Stimulated activated CD8-positive, alpha-beta memory T cell treated with anti-CD3 and anti-CD28 coated beads, Interleukin-15, amount 100 ng/mL, for 48 hours (primary cell): ENCODE measurements at places on chromosomes 2 and 18.

GRCh38 chr2:113083296-113083695 lies 15.5 kb downstream of the IL1F10 start:
- no peak for DNase-seq

- DNase-seq: no peak
These were observed 128.2 kb upstream of the DNAJC10 start for GRCh38 chr2:182587831-182588230.

DNA sequence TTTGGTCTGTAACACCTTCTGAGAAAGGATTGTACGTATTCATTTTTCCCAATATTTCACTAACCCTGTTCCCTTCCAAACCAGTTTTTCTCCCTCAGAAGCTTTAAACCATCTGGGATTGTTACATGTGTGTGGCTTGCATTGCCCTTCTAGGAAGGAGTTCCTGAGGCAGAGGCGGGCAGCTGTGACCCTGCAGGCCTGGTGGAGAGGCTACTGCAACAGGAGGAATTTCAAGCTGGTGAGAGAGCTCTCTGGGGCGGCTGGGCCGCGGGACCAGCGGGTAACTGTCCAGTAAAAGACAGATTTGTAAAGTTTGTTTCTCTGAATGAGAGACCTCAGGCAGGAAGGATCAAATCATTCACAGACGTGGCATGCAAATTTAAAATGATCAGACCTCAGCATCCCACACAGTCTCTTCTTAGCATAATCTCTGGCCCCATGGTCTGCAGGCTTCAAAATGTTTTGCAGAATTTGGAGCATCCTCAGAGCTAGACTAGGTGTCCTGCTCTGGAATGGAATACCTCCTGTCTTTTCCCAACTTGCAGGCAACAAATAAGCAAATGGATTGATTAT lies 40.2 kb upstream of the GPR17 start:
- no peak for DNase-seq

- DNase-seq: no peak
These were observed 1.4 kb downstream of the MBP start for GRCh38 chr18:77131100-77131651.

DNA sequence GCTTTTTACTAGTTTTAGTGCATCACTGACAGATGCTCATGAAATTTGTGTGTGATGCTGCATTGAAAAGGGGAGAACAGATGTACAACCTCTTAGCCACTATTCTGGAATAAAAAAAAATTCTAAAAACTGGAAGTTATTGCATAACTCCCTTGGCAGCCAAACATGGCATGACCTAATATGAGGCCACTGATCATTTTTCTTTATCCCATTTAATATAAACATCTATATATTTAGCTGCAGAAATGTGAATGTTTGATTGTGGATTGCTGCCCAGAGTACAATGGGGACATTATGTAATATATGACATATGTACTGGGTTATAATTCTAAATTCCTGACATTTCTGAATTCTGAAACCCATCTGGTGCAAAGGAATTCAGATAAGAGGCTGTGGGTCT lies 86.5 kb downstream of the CDCA7 start:
- DNase-seq: no peak

- DNase-seq: no peak
These were observed 29.3 kb upstream of the INHBB start for GRCh38 chr2:120316528-120317179.

DNA sequence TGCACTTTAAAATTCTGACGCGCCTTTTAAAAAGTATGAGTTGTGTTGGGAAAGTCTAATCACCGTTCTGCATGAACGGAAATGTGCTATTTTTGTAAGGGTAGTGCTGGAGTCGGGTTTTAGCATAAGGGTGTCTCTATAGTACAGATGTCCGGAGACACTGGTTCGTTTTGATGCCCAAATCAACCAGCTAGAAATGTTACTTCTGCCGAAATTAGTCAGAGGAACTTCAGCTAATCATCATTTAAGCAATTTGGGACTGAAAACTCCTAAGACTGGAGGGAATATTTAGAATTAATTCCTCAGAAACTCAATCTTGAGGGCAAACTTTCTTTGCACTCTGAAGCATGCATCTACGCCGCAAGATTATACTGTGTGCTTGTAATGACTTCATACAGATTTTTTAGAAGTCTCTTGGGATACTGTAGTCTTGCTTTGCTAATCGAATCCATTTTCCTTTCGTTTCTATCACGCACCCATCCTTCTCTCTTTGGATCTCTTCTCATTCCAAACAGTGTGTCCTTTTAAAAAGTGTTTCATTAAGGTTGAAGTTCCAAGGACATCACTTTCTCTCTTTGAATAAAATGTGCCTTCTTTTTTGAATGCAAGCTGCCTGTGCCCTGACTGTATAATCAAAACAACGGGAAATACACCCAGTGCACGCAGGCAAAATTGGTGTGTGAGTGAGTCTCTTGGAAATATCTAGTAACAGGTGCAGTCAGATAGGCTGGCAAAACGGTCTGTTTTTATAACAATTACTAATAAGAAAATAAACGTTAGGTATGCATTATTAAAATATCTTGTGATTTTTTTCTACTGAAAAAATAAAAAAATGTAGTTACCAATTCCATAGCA lies 270.9 kb upstream of the TCF4 start:
- no peak for DNase-seq

DNA sequence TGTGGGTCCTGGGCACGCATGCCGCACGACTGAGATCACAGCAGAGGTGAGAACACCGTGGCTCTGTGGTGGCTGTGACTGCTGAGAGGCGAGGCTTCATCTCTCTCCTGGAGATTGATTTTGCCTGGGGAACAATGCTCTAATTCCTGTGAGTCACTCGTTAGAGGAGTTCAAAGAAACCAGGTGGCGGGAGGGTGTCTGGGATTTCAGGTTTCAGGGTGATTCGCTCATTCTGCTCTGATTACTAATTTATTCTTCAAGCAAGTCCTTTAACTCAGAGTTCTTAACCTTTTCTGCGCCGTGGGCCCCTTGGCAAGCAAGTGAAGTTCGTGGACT lies 56.3 kb downstream of the GLI2 start:
- DNase-seq: no peak

DNA sequence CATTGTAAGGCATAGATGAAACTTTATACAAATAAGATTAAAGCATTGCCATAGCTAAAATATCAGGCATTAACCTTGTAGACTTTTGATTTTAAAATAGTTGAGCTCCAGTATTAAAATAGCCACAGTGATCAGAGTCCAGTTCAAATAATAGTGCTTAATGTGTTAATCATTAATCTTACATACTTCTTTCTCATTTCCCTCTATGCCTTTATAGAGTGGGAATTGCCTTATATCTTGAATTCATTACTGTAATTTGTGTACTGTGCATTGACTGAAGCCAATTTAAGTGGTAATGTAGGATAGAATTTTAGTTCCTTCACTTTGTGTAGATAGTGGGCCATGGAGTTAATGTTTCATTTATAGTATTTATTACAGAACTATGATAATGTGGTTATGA lies 549.2 kb upstream of the VWC2L start:
- DNase-seq: no peak

DNA sequence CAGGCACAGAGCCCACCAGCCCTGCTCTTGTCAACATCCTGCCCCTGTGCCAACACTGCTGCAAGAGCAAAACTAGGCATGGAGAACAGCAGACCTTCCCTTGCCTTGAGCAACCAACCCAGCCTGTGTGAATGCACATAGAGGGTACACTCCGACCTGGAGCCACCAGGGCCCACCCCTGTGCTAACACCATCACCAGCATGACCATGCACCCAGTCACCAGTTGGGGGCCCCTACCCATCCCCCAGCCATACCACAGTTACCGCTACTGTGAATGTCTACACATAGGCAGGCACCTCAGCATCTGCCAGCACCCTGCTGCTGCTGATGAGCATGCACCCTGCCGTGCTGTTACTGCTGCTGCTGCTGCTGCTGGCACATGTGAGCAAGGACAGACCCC lies 301.9 kb upstream of the ST6GAL2 start:
- DNase-seq: no peak

DNA sequence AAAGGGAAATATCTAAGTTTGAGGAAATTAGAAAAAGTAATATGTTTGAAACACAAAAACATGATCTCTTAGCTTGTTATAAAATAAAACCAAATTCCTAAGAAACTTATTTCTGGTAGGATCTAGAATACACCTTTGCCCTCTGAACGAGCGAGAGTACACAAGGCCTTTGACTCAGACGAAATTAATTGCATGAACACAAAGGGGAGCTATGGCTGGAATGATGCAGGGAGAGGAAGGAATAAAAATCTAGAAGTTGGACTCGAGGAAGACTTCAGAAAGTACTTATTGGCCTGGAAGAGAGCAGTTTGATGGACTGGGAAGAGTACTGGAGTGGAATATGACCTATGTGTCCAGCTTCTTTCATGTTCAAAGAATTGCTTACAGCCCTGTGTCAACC lies 927 bp upstream of the CRYGD start:
- DNase-seq: no peak

DNA sequence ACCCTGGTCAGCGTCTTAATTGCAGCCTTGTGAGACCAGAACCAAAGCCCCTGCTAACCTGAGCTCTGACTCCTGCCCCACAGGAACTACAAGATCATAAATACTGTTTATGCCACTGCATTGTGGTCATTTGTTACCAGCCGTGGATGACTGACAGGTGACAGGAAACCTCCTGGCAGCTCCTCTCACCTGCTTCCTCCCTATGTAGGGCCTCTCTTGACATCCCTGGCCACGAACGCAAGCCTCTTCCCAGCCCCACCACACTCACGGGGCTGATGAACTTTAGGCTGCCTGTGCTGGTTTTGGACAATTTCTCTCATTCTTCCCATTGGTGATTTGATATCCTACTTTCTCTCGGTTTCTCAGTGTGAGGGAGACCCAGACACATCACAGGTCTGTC lies 357.2 kb upstream of the MYT1L start:
- no peak for DNase-seq

- no peak for DNase-seq
These were observed 100.6 kb downstream of the ANTXR1 start for GRCh38 chr2:69113627-69114026.

DNA sequence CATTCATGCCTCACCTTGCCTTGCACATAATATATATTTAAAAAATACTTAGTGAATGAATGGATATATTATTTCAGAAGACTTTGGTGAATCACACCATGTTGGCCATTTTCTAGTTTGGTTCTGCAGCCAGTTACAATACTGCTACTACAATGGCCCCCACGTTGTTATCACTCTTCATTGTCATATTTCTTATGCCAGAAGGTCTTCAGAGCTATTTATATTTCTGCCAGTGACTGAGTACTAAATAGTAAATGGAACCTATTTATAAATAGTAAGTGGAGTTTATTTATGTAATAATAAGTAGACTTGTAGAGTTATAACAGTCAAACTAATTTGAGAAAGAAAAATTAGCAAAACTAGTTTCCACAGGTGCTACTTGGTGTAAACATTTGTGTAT lies 516.6 kb upstream of the SYT4 start:
- DNase-seq: no peak

DNA sequence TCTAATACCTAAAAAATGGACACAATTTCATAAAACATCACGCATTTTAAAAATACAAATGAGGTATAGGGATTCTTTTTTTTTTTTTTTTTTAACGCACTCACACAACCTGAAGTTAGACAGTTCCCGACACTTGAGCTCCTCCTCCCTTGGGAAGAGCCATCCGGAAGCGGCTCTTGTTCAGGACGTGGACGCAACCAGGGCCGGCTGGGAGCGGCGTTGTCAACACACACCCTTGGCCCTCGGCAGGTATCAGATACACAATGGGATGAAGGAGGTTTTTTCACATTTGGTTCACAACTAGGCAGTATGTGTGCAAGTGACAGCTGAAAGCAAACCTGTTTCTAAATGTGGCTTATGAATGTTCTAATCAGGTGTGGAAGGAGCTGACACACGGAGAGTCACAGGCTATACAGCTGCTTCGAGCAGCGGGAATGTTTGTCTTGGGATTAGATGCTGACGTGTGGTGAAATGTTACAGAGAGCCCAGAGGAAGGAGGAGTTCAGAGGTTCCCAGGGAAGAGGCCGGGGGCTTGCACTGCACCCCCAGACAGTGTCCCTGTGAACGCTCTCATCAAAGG lies 111.1 kb downstream of the PXDN start:
- no peak for DNase-seq

- DNase-seq: no peak
These were observed 103.6 kb upstream of the FZD7 start for GRCh38 chr2:201930043-201930442.

DNA sequence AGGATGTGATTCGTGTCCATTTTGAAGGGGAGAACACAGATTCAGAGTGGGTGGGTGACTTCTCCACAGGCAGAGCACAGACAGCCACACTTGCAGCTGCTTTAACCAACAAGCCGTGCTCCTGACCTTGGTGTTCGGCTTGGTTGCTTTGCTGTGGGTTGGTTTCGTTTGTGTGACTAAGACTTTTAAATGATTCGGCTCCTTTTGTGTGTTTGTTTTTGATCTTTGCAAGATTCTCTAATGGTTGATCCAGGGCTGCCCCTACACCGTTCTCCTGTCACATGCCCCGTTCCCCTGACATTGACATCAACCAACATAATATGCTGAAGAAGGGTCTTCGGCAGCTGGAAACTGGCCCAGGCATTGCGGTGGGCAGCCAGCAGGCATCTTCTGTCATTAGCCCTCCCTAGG lies 95.9 kb upstream of the MBOAT2 start:
- peak; percentile 10 for DNase-seq

GRCh38 chr18:8990276-8991031 lies 112.0 kb upstream of the NDUFV2 start:
- DNase-seq: no peak

DNA sequence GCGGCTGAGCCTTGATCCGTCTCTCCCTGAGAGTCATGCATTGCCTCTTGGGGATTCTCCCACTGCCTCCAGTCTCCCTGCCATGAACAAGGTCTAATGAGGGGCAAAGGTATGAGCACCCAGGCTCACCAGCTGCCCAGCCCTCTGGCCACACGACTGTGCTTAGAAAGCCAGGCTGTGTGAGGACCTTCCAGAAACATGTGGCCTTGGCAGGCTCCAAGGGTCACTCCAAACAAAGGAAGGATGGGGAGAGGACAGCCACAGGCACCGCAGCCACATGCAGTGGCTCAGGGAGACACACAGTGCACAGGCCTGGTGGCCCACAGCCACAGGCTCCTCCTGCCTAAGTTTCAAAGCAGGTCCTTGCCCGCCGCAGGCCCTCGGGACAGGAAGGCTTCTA lies 35.8 kb downstream of the TGFA start:
- no peak for DNase-seq

DNA sequence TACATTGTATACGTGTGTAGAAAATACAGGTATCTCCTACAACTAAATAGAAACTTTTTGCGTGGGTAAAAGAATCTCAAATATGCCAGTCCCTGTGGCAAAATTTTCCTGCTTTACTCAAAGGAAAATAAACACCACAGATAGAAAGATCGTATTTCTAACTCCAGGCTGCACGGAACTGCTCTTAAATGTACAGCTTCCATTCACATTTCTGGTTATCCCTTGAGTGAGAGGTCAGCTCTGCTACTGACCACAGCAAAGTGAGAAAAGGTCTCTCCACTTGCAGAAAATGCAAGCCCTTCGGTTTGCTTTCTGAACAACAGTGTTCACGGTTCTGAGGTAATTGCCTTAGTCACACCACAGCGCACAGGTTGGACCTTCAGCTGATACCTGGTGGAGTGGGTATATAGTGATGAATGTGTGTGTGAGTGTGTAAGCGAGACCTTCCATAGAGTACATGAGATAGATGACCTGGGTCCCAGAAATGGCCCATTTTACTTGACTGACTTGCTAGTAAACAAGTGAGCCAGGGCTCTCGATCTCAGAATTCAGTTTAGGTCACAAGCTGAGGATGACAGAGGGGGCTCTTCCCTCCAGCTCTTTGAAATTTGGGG lies 52.1 kb downstream of the ALPK2 start:
- no peak for DNase-seq
